ENCODE measurements at places on chromosomes 13 and 19. TPM values are rescaled to one million over a fixed set of nuclear protein-coding genes. Genes with fewer than 3 reads are reported as not detected.

The ADGRE1 gene
- not detected for total RNA-seq

The SELENOV gene
- total RNA-seq = not detected

The TEX26 gene
- total RNA-seq = 0.44 TPM

The CCDC169 gene
- total RNA-seq = 6.7 TPM

The TGFBR3L gene
- total RNA-seq = 0.58 TPM

The ONECUT3 gene
- total RNA-seq = not detected

The UPF1 gene
- total RNA-seq = 84.5 TPM

The ZNF610 gene
- 2.9 TPM for total RNA-seq

The SERP2 gene
- total RNA-seq = 8.3 TPM

The SMIM24 gene
- total RNA-seq = not detected

The ZSWIM4 gene
- total RNA-seq = 4.2 TPM

The S1PR2 gene
- 70.8 TPM for total RNA-seq

The OR7A17 gene
- total RNA-seq = not detected

The LTBP4 gene
- total RNA-seq = 308 TPM

The GATAD2A gene
- total RNA-seq = 40.5 TPM

The TMC4 gene
- total RNA-seq = 0.58 TPM

The KLK2 gene
- total RNA-seq = not detected

The ZNF264 gene
- total RNA-seq = 36.5 TPM

The CDX2 gene
- total RNA-seq = not detected

The BST2 gene
- total RNA-seq = 0.99 TPM

The CELF5 gene
- total RNA-seq = 0.17 TPM

The TMIGD2 gene
- not detected for total RNA-seq

The SLC15A1 gene
- under 0.01 TPM for total RNA-seq

The AMER2 gene
- total RNA-seq = not detected

The TMEM147 gene
- 56.6 TPM for total RNA-seq

The FGF22 gene
- not detected for total RNA-seq

The FPR3 gene
- not detected for total RNA-seq

The ZNF584 gene
- total RNA-seq = 33.2 TPM

The MYBPC2 gene
- not detected for total RNA-seq

The NACC1 gene
- 41.9 TPM for total RNA-seq

The TEX29 gene
- not detected for total RNA-seq

The IRGC gene
- not detected for total RNA-seq

Data from smooth muscle cell of trachea (primary cell).